Stimulated activated CD8-positive, alpha-beta memory T cell treated with anti-CD3 and anti-CD28 coated beads, Interleukin-7, amount 100 ng/mL, for 48 hours (primary cell): ENCODE measurements at places on chromosomes 2 and 18.

- no peak for DNase-seq
Observed at GRCh38 chr18:9701609-9702349, 6.3 kb upstream of the RAB31 start.

GRCh38 chr2:71941726-71942525 lies 205.7 kb downstream of the CYP26B1 start:
- DNase-seq, result no peak

DNA sequence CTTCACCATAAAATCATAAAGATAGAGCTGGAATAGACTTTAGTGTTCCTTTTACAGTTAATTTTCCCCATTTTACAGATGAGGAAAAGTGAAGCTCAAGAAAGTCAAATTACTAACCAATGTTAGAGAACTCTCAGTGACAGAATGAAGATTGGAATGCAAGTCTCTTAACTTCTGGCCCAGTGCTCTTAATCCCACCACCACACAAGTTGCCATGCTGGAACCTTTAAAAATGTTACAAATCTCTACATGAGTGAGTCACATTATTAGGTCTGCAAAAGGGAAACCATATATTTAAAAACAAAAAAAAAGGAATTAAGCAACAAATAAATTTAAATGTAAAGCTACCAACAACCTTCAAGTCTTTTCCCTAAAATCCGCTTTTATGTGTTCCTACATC lies 3.5 kb downstream of the NCKAP1 start:
- DNase-seq, result no peak

DNA sequence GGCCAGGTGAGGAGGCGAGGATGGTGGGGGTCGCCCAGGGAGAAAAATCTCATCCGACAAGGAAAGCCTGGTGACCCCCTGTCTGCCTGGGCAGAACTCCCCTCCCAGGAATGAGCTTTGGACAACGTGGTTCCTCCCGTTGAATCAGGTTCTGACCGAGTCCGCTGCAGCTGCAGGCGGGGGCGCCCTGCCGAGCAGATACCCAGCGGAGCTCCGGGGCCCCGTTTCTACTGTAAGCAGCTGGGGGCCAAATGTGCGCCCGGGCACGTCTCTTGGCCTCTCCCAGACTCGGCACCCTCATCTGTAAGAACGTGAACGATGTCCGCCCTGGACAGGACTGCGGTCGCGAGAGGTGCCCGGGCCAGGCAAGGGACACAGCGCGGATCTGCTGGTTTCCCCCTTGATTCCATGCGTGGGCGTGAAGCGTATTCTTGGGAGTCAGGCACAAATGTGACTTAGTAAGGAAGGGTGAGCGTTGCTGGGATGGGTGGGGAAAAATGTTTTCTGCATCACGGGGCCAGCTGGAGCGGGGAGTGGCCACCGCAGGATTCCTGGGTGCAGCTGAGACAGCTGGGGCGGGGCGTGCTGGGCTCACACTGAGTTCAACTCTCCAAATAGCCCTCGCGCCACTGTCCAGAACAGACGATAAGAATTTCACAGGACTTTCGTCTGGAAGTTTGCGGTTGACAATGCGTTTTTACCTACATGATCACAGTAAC lies 20.2 kb upstream of the TUBB6 start:
- DNase-seq, result no peak

GRCh38 chr18:857986-858385 lies 45.9 kb upstream of the YES1 start:
- DNase-seq, result no peak

- DNase-seq, result no peak
Observed at GRCh38 chr2:205744074-205744591, 61.8 kb downstream of the NRP2 start.

DNA sequence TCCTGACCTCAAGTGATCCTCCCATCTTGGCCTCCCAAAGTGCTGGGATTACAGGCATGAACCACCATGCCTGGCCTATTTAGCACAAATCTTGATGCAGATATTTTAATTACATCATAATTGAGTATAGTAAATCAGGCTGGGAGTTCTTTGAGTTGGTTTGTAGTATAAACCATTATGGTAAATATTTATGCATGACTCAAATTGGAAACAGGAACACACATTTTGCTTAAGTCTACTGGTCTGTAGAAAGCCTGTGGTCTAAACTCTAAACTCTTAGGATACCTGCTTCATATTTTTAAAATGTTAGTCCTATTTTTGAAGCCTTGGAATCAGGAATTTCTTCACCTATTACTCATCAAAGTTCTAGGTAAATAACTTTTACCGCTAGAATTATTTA lies 16.8 kb downstream of the ASXL3 start:
- no peak for DNase-seq

- DNase-seq, result no peak
Observed at GRCh38 chr2:29392774-29393173, 277.6 kb downstream of the CLIP4 start.

GRCh38 chr18:48996901-48997463 lies 46.2 kb upstream of the SMAD7 start:
- DNase-seq, result no peak
